ENCODE measurements at places on chromosomes 7 and 10. TPM values are rescaled to one million over a fixed set of nuclear protein-coding genes. Genes with fewer than 3 reads are reported as not detected.

The TIMM23 gene
- 58.0 TPM for total RNA-seq

The ERVW-1 gene
- total RNA-seq, result not detected

The ASB10 gene
- not detected for total RNA-seq

The MSMB gene
- total RNA-seq, result not detected

The VAX1 gene
- not detected for total RNA-seq

The LBX1 gene
- not detected for total RNA-seq

The SPDYE8 gene
- not detected for total RNA-seq

The NXPH1 gene
- not detected for total RNA-seq

The OR2A7 gene
- total RNA-seq, result 0.22 TPM

The PLPP4 gene
- total RNA-seq, result 5.5 TPM

The MYOF gene
- 126 TPM for total RNA-seq

The TRIL gene
- total RNA-seq, result 0.22 TPM

The EPHB6 gene
- 2.4 TPM for total RNA-seq

The STARD3NL gene
- total RNA-seq, result 33.7 TPM

The MEIG1 gene
- total RNA-seq, result not detected

The PHKG1 gene
- total RNA-seq, result 0.86 TPM

The HOGA1 gene
- total RNA-seq, result 0.44 TPM

The NAT16 gene
- total RNA-seq, result not detected

The TMEM139 gene
- not detected for total RNA-seq

The GPR37 gene
- 4.6 TPM for total RNA-seq

The GARIN1A gene
- 0.88 TPM for total RNA-seq

The TLX1 gene
- not detected for total RNA-seq

The NIPSNAP2 gene
- total RNA-seq, result 37.5 TPM

The NPFFR1 gene
- total RNA-seq, result not detected

The GIMAP7 gene
- not detected for total RNA-seq

All from placental pericyte (primary cell).